ENCODE measurements at places on chromosomes 5 and 9.

DNA sequence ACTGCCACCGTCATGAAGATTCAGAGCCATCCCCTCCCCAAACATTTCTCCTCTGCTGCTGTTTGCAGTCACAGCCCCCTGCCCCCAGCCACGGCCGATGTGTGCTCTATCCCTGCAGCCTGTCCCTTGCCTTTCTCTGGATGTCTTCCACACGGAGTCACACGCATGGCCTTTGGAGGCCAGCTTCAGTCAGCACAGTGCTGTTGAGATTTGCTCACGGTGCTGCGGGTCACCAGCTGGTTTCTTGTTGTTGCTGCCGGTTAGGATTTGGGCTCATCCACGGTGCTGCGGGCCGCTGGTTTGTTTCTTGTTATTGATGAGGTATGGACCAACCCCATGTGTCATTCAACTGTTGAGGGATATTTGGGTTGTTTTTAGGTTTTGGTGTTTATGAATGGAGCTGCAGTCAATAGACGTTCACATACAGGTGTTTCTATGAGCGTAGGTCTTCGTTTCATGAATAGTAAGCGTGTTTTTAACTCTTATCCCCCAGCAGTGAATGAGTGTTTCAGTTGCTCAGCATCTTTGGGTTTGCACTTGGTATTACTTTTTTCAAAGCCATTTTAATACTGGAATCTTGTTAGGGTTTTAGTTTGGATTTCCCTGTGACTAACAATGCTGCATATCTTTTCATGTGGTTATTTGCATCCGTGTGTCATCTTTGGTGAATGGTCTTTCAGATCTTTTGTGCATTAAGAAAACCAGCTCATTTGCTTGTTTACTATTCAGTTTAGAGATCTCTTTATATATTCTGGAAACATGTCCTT is 57.6 kb downstream of the AHRR start:
- no peak for DNase-seq

DNA sequence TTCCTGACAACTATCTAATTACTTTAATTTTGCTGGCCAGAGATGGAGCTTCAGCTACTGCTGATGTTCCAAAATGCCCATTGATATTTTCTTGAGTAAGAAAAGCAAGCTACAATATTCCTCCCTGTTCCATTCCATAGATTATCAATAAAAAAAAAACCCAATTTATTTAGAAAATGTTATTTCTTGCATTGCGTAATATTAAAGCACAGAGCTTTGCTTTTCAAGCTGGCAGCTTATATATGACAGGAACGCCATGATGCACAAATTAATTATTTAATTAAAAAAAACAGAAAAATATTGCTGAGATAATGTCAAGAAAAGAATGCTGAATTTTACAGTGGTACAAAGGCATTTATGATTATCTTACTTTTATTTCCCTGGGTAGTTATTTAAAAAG is 47.9 kb downstream of the TRPM3 start:
- DNase-seq = no peak

DNA sequence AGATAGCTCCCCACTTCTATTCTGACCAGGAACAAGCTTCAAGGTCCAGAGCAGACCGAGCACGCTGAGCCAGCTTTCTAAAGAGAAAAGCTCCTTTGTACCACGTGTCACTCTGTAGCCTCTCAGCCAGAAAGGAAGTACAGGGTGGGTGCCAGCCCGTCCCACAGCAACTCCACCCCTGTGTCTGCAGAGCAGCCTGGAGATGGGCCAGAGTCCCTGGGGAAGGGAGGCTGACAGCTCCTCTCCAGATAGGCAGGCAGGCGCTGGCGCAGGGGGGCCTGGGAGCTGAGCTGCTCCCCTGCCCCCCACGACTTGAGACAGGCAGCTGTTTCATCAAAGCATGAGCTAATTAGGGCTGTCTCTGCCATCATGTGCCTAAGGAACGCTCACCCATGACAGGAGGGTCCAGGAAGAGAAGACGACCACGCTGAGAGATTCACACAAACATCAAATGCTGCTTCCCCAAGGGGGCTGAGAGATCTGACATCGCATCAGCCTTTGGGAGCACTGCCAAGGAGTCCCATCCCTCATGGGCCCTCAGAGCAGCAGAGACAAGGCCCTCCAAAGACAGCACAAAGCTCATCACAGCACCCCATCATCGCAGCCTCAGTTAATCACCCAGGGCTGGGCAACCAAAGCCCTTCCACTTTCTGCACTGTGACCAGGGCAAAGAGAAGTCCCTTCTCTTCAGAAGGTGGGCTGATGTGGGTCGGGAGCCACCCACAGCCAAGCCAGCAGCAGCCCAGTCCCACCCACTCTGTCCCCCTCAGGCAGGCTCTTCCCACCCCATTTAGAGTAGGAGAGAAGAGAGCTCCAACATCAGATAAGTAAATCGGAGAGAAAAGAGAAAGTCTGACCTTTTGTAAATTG is 78.5 kb upstream of the LRRTM2 start:
- no peak for DNase-seq

- DNase-seq = no peak
Observed at GRCh38 chr5:178069909-178070308, 43.4 kb upstream of the N4BP3 start.

- no peak for DNase-seq
Observed at GRCh38 chr5:24222876-24223275, 421.9 kb downstream of the CDH10 start.

GRCh38 chr9:38644601-38645000 is 24.2 kb upstream of the ANKRD18A start:
- DNase-seq = no peak

GRCh38 chr9:137397675-137398423 is 25.1 kb downstream of the EXD3 start:
- DNase-seq = no peak

GRCh38 chr5:148808864-148809642 is 17.4 kb upstream of the ADRB2 start:
- no peak for DNase-seq
